ENCODE measurements at places on chromosomes 2 and 18.

DNA sequence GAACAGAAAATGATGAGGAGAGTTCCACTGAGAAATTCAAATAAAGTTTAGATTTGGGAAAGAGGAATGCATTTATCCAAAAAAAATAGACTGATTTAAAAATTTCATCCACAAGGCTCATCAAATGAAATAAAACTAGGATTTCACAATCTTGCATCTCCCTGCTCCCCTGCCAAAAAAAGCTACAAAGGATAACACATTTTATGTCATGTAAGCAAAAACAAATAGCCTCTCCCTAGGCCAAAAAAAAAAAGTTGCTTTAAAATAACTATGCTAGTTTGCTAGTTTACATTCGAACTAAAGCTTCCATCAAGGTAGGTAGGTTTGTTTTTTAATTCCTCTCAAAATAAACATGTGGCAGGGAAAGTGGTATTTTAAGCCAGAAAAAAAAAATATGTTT lies 465.5 kb upstream of the ID2 start:
- peak; percentile 8 for DNase-seq
- no peak overlapping the region for H3K4me3 ChIP-seq
- H3K4me1 ChIP-seq: peaks cover 3% of the 10 kb centered on the region

DNA sequence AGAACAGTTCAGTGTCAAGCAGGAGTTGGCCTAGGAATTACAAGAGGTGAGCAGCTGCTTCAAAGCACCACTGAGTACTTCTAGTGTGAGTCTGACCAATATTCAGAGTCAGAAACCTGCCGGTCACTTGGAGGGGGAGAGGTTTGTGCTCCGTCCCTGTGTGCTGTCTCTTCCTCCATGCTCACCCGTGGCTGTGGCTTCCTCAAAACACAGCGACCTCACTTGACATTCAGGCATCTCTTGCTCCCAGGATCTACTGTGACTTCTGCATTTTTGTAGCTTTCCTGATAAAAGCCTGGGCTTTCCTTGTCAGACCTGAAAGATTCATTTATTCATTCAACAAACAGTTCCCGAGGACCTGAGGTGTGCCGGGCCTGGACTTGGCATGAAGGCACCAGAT lies 32.9 kb downstream of the TPRKB start:
- no peak for DNase-seq
- no peaks in the 10 kb centered on the region for H3K4me1 ChIP-seq
- H3K4me3 ChIP-seq: no peak overlapping the region
- no peaks in the 10 kb centered on the region for H3K27me3 ChIP-seq
- no peaks in the 10 kb centered on the region for H3K36me3 ChIP-seq

- no peaks in the 10 kb centered on the region for H3K27me3 ChIP-seq
- H3K4me3 ChIP-seq: peak overlapping the region; percentile 27
- peaks cover 53% of the 10 kb centered on the region for H3K4me1 ChIP-seq
Observed at GRCh38 chr2:148817210-148817708, 57.8 kb upstream of the KIF5C start.

DNA sequence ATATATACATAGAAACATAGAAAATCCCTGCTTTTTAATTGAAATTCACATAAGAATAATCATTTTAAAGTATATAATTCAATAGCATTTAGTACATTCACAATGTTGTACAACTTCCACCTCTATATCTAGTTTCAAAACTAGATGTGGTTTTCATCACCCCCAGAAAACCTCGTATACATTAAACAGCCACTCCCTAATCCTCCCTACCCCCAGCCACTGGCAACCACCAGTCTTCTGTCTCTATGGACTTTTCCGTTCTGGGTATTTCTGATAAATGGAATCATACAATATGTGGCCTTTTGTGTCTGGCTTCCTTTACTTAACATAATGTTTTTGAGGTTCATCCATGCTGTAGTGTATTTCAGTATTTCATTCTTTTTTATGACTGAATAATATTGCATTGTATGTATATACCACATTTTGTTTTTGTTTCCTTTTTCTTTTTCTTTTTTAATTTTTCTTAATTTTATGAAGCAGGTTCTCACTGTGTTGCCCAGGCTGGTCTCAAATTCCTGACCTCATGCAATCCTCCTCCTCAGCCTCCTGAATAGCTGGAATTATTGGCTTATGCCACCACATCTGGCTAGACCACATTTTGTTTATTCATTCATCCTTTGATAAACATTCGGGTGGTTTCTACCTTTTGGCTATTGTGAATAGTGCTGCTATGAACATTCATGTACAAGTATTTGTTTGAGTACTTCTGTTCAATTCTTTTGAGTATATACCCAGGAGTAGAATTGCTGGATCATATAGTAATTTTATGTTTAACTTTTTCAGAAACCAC lies 50.6 kb upstream of the RNF152 start:
- H3K4me3 ChIP-seq: no peak overlapping the region
- no peaks in the 10 kb centered on the region for H3K27me3 ChIP-seq
- DNase-seq: no peak

- no peak overlapping the region for H3K27ac ChIP-seq
- H3K27me3 ChIP-seq: no peaks in the 10 kb centered on the region
- H3K4me3 ChIP-seq: no peak overlapping the region
- no peak for DNase-seq
- H3K4me1 ChIP-seq: no peaks in the 10 kb centered on the region
Observed at GRCh38 chr18:34084635-34085034, 140.1 kb downstream of the NOL4 start.

GRCh38 chr2:158088093-158088492 lies 13.6 kb upstream of the UPP2 start:
- H3K36me3 ChIP-seq: no peaks in the 10 kb centered on the region
- H3K27me3 ChIP-seq: no peaks in the 10 kb centered on the region
- no peaks in the 10 kb centered on the region for H3K4me1 ChIP-seq
- no peak overlapping the region for H3K4me3 ChIP-seq

- H3K4me3 ChIP-seq: no peak overlapping the region
- H3K27ac ChIP-seq: no peak overlapping the region
- no peaks in the 10 kb centered on the region for H3K4me1 ChIP-seq
- DNase-seq: no peak
- no peaks in the 10 kb centered on the region for H3K27me3 ChIP-seq
- no peaks in the 10 kb centered on the region for H3K36me3 ChIP-seq
Observed at GRCh38 chr2:26316845-26317244, 29.1 kb upstream of the SELENOI start.

DNA sequence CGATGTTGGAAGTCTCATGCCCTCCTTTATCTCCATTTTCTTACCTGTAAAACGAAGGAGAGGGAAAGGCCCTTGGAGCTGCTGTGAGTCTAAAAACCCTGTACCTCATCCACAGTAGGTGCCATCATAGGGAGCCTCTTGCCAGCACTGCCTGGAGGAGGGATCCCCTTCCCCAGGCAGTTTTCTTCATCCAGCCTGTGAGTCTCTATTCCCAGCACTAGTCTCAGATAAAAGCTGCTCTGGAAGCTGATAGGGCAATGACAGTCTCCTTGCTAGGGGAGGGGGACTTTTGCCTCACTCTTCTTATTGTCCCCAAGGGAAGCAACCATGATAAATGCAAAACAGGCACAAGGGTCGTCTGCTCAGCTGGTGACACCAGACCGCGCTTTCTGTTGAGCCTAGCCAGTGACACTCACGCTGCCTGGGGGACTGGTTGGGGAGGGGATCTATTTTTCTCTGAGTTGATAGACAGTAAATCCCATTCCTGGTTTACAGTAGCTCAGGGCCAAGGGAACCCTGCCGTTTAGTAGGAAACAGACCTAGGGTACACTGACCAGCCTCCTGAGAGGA lies 139.5 kb upstream of the NABP1 start:
- no peak overlapping the region for H3K4me3 ChIP-seq
- no peak overlapping the region for H3K27ac ChIP-seq
- H3K27me3 ChIP-seq: no peaks in the 10 kb centered on the region
- H3K36me3 ChIP-seq: no peaks in the 10 kb centered on the region

- no peak overlapping the region for H3K27ac ChIP-seq
- H3K27me3 ChIP-seq: no peaks in the 10 kb centered on the region
- DNase-seq: no peak
- H3K4me3 ChIP-seq: no peak overlapping the region
- no peaks in the 10 kb centered on the region for H3K4me1 ChIP-seq
Observed at GRCh38 chr2:99597616-99598015, 107.8 kb upstream of the REV1 start.
